ENCODE measurements at places on chromosomes 5 and 9. TPM values are rescaled to one million over a fixed set of nuclear protein-coding genes. Genes with fewer than 3 reads are reported as not detected.

The MAPKAP1 gene
- 48.0 TPM for total RNA-seq

The TIFAB gene
- not detected for total RNA-seq

The SPATA31A3 gene
- not detected for total RNA-seq

The AQP7 gene
- total RNA-seq: 0.40 TPM

The FAM78A gene
- 86.5 TPM for total RNA-seq

The TMEFF1 gene
- total RNA-seq: 0.18 TPM

The TERT gene
- 2.2 TPM for total RNA-seq

The CDC37L1 gene
- total RNA-seq: 11.9 TPM

The TRIP13 gene
- 26.6 TPM for total RNA-seq

The TMEM174 gene
- not detected for total RNA-seq

The NMUR2 gene
- total RNA-seq: not detected

The ESM1 gene
- total RNA-seq: 0.83 TPM

The PDE6A gene
- total RNA-seq: not detected

The ZNF354C gene
- total RNA-seq: 6.0 TPM

The PCDHAC1 gene
- not detected for total RNA-seq

The FREM1 gene
- not detected for total RNA-seq

The NEUROG1 gene
- not detected for total RNA-seq

The NUTM2G gene
- total RNA-seq: not detected

The SLC36A3 gene
- not detected for total RNA-seq

The PMPCA gene
- total RNA-seq: 56.6 TPM

The ANXA2R gene
- 25.1 TPM for total RNA-seq

The ISOC1 gene
- 14.4 TPM for total RNA-seq

The PDGFRB gene
- total RNA-seq: 9.0 TPM

The PRSS3 gene
- not detected for total RNA-seq

The SHISAL2B gene
- total RNA-seq: not detected

The SLC34A1 gene
- total RNA-seq: 1.4 TPM

The DNM1 gene
- total RNA-seq: 0.30 TPM

The DAP gene
- 53.7 TPM for total RNA-seq

The PCDHA2 gene
- total RNA-seq: not detected

The PLAC8L1 gene
- 0.50 TPM for total RNA-seq

The MYMK gene
- not detected for total RNA-seq

The PPIC gene
- total RNA-seq: not detected

The CA9 gene
- total RNA-seq: 1.1 TPM

The S1PR3 gene
- total RNA-seq: not detected

The SLC27A6 gene
- total RNA-seq: not detected

The SEMA4D gene
- total RNA-seq: 339 TPM

The NRARP gene
- 0.71 TPM for total RNA-seq

The MAML1 gene
- 35.2 TPM for total RNA-seq

The HTR4 gene
- not detected for total RNA-seq

The PCDHB16 gene
- total RNA-seq: not detected

The DMRT3 gene
- total RNA-seq: not detected

The FLT4 gene
- 0.38 TPM for total RNA-seq

The DMXL1 gene
- total RNA-seq: 31.5 TPM

The CXCL14 gene
- total RNA-seq: not detected

The SHC3 gene
- not detected for total RNA-seq

The AHRR gene
- 24.6 TPM for total RNA-seq

The BTNL3 gene
- total RNA-seq: not detected

The GPRIN1 gene
- total RNA-seq: 4.2 TPM

The FOXD4 gene
- 0.13 TPM for total RNA-seq

The AGXT2 gene
- total RNA-seq: not detected

The CARD9 gene
- 0.55 TPM for total RNA-seq

The HMMR gene
- 75.7 TPM for total RNA-seq

Measured in activated CD4-positive, alpha-beta memory T cell treated with anti-CD3 and anti-CD28 coated beads, Interleukin-2, amount 10 ng/mL, durations not matched to agents 7 days and 5 days (primary cell).